Astrocyte of the spinal cord (primary cell): ENCODE measurements at places on chromosomes 5 and 9.
A peak's percentile ranks its signal among the peaks of the same experiment; 100 is the strongest.

GRCh38 chr9:5482194-5482593, 28.1 kb upstream of the PDCD1LG2 start:
- DNase-seq = no peak

DNA sequence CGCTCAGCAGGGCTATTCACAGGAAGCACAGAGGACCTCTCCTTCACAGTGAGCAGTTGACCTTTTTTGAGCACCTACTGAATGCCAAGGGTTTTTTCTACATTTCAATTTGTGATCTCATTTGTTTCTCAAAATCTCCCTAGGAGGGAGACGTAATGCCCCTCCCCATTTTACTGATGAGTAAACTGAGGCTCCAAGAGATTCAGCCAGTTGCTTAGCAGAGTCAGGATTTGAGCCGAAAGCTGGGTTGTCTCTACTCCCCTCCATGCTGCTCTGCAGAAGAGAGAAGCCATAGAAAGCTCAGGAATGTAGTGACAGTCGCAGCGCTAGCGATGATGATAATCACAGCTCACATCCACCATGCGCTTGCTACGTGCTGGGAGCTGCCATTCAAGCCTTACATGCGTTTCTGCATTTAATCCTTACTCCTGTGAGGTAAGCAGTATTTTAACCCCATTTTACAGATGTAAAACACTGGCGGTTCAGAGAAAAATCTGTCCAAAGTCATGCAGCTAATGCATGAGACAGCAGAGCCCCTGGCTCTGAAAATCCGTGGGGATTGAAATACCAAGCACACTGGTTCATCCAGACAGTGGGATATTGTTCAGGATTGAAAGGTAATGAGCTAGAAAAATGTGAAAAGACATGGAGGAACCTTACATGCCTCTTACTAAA, 33.8 kb downstream of the ERGIC1 start:
- no peak for DNase-seq

DNA sequence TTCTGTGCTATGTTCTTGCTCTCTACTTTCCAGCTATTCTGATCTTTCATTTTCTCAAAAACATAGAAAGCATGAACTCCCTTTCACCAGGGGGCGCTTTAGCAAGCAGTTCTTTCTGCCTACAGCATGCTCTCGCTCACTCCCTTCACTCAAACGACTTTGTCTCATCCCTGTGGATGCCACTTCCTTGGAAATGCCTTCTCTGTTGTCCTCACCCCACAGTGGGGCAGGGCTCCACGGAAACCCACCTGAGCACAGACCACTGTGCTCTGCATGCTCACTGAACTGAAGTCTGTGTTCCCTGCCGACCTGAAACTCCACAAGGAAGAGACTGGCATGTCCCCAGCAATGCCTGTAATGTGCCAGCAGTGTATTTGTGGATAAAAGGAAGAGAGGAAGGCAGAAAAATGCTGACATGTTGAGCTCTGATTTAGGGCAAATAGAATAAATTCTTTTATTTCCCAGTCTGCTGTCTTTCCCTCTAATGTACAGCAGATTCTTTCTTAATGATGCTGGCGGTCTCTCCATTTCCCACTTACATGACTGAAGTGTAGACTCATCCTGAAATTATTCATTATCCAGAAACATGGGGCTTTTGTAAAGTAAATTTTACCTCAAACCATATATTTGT, 4.9 kb upstream of the ROR2 start:
- peak; percentile 78 for DNase-seq

GRCh38 chr5:7927466-7928375, 58.8 kb downstream of the MTRR start:
- peak; percentile 57 for DNase-seq

GRCh38 chr5:51034222-51034901, 348.9 kb upstream of the ISL1 start:
- no peak for DNase-seq

DNA sequence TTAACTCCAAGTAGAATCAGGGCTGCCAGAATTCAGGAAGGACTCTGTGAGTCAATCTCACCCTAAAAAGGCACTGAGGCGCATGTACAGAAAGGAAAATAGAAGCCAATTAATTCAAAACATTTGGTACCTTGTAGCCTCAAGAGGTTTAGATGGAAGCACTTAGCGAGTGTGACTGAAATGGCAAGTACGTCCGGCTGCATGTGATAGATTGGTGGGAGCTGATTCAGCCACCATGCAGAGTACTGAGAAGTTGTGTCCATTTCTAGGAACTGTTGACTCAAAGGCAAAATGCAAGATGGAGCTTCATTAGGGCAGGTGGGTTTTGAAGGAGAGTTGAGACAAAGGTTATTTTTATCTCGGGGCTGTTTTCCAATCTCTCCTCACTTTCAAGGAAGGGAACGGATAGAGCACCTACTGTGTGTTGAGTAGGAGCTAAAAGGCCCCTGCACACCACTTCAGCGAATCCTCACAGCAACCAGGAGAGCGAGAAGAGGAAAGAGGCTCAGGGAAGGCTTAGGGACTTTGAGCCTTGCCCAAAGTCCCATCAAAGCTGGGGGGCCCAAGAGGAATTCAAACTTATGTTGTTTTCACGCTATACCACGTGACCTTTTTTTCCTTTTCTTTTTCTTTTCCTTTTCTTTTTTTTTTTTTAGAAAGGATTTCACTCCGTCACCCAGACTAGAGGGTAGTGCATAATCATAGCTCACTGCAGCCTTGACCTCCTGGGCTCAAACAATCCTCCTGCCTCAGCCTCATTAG, 34.6 kb upstream of the CPEB4 start:
- no peak for DNase-seq
